ENCODE measurements at places on chromosomes 1 and 21.
A peak's percentile ranks its signal among the peaks of the same experiment; 100 is the strongest.

DNA sequence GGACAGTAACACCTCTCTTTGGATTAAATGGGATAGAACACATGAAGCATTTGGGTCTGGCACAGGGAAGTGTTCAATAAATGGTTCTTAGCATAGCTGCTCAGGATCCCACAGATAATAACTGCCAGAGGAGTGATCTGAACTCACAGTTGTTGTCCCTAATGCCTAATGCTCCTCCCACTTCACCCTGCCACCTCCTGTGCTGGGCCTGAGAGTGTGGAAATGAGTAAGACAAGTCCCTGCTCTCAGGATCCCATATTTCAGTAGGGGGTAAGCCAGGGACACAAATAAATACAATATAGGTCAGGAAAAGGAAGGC is 19.9 kb upstream of the FOXO6 start:
- DNase-seq: no peak

DNA sequence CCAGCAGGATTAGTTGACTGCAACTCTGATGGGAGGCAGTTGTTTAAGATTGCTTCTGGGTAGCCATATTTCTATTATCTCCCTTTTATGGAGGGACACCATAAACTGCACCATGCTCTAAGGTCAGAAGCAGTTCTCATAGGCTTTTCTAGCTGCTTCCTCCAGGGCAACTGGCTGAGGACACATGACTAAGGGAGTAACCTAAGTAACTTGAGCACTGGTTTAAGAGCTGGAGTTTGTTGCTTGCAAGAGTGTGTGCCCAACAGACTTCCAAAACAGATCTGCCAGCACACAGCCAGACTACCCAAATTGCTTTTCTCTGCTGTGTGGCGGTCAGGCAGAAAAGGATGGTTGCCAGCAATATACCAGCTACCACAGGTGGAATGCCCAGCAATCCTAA is 111.2 kb upstream of the LHX8 start:
- DNase-seq: no peak

GRCh38 chr1:14535619-14536355 is 62.7 kb upstream of the KAZN start:
- no peak for DNase-seq

GRCh38 chr1:66401244-66401643 is 132.7 kb upstream of the SGIP1 start:
- no peak for DNase-seq

- no peak for DNase-seq
Observed at GRCh38 chr1:193387406-193387805, 201.0 kb upstream of the B3GALT2 start.

- DNase-seq: no peak
Observed at GRCh38 chr1:43931711-43932660, 1.6 kb upstream of the ARTN start.

GRCh38 chr1:27299385-27300271 is 22.3 kb upstream of the TMEM222 start:
- no peak for DNase-seq

- peak; percentile 83 for DNase-seq
Observed at GRCh38 chr1:85201340-85202091, 700 bp upstream of the SYDE2 start.

DNA sequence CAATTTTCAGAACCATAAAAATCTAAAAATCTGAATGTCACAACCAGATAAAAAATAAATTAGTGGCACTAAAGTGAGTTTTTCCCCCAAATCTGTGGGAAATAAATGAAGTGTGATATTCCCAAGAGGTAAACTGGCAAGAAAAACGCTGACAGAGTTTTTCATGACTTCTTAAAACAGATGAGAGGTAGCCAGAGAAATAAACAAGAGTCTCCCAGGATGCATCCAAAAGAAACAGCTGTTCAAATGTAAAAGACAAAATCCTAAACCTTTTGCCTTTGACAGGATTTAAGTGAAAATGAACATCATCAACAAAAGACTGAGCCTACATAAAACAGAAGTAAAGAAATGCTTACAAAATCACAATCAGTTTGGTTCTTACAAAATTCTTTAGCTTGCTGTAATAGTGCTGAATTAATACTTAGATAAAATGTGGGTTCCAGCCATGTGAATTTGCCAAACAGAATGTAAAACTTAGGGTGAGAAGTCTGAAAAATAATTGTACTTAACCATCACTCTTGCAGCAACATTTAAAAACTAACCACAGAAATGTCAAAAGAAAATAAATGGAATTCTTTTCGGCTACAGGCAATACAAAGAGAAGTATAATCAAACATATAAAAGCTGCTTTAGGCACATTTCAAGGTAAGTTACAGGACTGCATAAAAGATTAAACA is 133.6 kb downstream of the EIF4G3 start:
- DNase-seq: no peak

GRCh38 chr1:194078765-194079164 is 892.4 kb upstream of the B3GALT2 start:
- DNase-seq: no peak

- DNase-seq: peak; percentile 76
Observed at GRCh38 chr1:234302354-234302962, 70.8 kb upstream of the COA6 start.

DNA sequence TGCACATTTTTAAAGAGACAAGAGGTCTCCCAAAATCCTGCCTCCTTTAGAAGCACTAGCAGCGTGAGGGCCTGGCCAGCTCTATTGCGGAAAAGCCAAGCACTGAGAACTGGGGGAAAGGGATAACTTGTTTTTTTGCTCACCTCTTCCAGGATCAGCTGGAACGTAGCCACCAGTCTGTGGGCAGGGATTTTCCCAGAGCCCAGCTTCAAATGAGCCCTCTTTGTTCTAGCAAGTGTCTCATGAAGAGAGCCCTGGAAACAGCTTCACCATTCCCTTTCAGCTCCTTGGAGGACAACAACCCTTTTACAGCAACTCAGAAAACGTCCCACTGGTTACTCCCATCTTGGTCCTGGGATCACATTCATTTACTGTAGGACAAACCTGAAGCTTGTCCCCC is 195.4 kb downstream of the LMX1A start:
- no peak for DNase-seq

- DNase-seq: no peak
Observed at GRCh38 chr1:178538192-178538916, 25.4 kb downstream of the TEX35 start.

DNA sequence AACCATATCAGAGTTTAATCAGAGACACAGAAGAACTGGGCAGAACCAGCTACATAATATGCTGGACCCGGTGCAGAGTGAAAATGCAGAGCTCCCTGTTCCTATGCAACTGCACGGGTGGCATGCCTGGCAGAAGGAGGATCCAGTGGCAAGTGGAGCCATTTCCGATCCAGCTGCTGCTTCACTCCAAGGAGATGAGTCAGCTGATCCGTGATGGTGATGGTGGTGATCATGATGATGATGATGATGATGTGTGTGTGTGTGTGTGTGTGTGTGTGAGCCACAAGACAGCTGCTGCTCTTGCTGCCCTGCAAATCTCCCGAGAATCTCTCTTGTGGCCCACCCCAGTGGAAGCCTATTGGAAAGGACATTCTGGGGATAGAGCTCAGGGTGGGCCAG is 133.0 kb downstream of the URB2 start:
- no peak for DNase-seq

- DNase-seq: peak; percentile 25
Observed at GRCh38 chr1:221334062-221334461, 407.8 kb downstream of the DUSP10 start.

- DNase-seq: no peak
Observed at GRCh38 chr1:73472810-73473209, 725.2 kb downstream of the LRRIQ3 start.

DNA sequence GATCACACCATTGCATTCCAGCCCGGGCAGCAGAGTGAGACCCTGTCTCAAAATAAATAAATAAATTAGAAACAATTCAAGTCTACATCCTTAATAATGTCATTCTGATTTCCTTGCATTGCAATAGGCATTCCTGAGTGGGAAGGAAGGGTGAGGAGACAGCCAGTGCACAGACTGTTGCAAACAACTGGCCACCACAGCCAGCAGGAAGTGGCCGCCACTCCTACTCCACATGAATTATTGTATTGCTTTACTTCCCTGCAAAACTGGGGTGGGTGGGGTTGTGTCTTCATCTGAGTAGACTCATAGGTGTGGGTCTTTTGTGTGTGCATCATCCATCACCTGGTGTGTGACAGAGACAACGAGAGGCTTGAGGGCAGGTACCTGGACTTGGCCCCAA is 60.1 kb downstream of the OPTC start:
- no peak for DNase-seq

- no peak for DNase-seq
Observed at GRCh38 chr21:37766129-37766528, 150.1 kb downstream of the KCNJ6 start.

- DNase-seq: no peak
Observed at GRCh38 chr1:9297831-9298230, 5.1 kb downstream of the SPSB1 start.

- peak; percentile 45 for DNase-seq
Observed at GRCh38 chr21:42097274-42097673, 26.2 kb downstream of the UMODL1 start.

GRCh38 chr1:230609208-230609607 is 33.1 kb upstream of the COG2 start:
- DNase-seq: no peak

- DNase-seq: peak; percentile 85
Observed at GRCh38 chr1:206030714-206031113, 7.0 kb upstream of the CTSE start.

DNA sequence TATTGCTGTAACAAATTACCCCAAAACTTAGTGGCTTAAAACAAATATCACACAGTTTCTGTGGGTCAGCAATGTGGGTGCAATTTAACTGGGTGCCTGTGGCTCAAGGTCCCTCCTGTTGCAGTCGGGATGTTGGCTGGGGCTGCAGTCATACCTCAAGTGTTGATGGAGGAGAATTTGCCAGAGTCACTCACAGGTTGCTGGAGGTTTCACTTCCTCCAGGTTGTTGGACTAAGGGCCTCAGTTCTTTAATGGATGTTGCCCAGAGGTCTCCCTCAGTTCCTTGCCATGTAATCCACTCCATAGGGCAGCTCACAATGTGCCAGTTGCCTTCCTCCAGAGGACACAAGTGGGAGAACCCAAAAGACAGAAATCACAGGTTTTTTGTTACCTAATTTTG is 2.5 kb upstream of the TAF13 start:
- DNase-seq: no peak

DNA sequence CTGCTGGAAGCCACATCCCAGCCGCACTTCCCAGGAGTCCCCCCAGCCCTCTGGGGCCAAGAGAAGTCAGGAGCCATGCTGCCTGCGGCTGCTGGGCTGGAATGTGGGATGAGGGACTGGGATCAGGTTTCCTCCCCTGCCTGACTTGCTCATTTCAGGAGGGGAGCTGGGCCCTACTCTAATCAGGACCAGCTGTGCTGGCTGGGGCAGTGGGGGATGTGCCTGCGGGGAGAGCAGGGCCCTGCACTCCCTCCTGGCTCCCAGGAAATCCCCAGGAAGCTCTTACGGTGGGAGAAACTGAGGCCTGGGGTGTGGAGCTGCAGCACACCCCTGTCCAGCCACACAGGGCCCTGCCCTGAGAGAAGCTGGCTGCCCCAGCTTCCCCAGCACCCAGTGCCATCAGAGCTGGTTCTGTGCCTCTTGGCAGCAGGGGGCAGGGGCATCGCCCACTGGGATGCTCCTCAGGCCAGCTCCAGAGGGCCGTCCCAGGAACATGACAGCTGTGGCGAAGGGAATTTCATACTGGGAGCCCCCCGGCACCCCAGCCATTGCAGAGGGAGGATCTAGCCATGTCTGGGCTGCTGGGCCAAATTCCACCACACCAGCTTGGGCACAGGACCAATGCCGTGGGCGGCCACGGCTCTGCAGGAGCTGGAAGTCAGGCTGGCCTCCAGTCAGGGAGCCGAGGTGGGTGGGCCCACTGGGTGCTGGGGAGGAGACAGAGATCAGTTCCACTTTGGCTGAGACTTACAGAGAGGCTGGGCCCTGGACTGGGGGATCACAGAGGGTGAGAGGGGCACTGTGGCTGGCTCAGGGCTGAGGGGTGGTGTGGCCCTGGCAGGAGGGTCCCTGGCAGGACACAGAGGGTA is 21.3 kb upstream of the PRSS38 start:
- no peak for DNase-seq

GRCh38 chr1:9161963-9162362 is 33.1 kb upstream of the GPR157 start:
- no peak for DNase-seq

Measured in common myeloid progenitor, CD34-positive (primary cell).